ENCODE measurements at places on chromosomes 13 and 19.

DNA sequence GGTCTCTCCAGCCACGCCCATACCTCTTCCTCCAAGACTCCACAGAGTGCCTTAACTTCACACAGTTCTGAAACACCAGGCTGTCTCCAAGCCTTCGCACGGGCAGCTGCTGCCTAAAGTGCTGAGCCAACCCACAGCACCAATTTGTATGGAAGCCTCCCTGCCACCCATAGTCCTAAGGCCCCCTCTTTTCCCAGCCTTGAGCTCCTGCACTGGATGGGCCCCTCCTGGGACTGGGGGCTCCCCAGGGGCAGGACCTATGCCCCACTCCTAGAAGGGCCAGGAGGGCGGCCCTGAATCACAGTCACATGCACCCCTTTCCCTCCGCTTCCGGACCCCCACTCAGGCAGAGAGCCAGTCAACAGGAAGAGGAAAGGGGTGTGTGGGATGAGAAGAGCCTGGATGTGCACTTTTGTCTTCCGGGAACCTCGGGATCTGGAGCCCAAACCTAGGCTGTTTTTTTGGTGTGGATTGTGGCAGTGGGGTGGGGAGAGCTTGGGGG is 5.1 kb upstream of the FCER2 start:
- no peak for DNase-seq

GRCh38 chr13:58476206-58476918 is 844.8 kb downstream of the PCDH17 start:
- DNase-seq, result peak; percentile 61

DNA sequence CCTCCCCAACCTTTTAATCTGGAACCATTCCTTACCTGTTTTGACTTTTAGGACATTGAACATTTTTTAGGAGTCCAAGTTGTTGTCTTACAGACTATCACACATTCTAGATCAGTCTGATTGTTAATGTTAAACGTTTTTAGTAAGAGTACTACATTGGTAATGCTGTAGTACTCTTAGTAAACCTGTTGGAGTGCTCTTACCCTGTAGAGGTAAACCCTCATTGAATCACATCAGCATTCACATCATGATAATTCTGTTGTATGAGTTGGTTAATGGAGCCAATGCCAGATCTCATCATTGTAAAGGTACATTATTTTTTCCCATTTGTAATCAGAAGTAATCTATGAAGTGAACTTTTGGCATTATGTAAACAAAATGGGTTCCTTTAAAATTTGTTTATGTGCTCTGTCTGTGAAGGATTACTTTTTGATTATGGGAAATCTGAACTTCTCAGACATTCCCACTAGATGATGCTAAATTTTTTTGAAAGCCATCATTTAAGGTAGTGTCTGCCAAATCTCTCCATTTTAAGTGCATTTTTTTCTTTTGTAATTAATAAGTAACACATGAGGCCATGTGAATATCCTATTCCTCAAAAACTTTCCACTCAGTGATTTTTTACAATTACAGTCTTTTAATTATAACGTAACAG is 55.2 kb downstream of the VWA8 start:
- peak; percentile 0 for DNase-seq

DNA sequence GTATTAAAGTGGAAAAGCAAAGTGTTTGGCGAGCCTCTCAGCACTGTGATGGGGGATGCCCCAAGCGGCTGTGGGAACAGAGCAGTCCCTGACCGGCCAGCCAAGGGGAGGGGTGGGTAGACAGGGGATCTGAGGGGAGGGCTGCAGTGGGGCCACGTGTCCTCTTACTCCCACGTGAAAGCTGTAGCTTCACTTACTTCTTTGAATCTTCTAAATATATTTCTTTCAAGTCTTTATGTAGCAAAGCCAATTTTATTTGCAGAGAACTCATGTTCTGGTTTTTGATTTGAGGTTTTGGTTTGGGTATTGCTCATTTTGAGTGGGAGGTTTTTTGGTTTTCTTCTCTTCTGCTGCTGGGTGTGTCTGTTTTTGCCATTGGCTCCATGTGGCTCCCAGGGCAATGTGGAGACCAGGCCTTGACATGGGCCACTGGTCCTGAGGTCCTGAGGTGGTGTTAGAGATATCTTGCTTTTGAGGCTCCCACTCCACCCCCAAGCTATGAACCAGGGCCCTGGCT is 17.7 kb upstream of the OVOL3 start:
- no peak for DNase-seq

Measured in NCI-H1436 (cell line).